ENCODE measurements at places on chromosomes 4 and X.

DNA sequence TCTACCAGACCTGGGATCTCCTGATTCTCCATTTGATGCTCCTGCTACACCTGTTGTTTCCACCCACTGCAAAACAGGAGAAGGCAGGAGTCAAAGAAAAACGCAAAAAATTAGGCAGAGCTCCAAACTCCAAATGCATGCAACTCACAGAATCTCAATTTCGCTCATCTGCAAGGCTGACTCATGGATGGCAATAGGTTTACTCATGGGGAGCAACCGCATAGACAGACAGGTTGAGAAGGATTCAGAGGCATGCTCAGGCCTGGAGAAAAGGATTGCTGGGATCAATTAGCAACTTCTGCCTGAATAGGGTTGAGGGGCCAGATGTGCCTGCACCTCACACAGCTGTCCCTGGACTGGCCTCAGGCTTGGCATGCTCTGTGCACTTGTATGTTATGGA lies 231.0 kb downstream of the LDB2 start:
- DNase-seq: no peak

GRCh38 chr4:100632163-100632562 lies 114.3 kb upstream of the EMCN start:
- DNase-seq: no peak

DNA sequence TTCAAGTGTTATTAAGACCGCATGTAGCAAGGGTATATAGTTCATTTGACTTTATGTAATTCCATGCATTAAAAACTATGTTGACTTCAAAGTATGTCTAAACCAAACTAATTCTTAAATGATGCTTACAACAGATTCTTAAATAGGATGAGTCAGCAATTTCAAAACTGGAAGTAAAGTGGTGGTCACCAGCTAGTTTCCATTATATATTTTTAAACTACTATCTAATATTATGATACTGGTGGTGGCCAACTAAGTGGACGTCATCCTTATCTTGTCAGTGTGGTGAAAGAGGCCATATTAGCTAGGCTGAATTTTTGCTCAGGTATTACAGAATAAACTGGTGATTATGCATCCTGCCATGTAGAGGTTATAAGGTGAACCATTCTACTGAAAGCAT lies 1.2 kb downstream of the IL15 start:
- DNase-seq: no peak

DNA sequence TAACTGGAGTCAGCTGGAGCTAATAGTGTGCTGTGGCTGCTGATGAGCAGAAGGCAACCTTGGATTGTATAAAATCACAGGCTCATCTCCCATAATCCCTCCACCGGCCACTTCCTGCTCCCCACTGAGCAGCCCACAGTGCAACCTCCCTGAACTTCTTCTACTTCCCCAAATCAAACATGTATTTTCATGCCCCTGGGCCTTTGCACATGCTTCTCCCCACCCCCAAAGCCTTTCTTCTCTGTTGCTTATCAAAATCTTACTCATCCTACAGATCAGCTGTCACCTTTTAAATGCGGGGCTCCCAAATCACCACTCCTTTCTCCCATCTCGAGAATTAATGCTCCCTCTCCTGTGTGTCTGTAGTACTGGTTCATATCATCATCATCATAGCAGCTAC lies 35.8 kb downstream of the RHOH start:
- no peak for DNase-seq

DNA sequence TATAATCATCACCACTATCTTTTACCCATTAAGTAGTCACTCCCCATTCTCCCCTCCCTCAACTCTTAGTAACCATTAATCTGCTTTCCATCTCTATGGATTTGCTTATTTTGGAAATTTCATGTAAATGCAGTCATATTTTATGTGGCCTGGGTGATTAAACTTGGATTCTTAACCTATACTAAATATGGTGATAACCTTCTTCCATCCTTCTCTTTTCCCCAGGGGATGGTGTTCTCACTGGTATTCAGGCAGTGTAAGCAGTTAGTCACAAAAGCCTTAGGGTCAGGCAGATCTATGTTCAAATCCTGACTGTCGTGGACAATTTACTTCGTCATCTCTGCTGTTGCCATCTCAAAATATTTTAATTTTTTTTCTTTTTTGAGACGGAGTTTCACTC lies 29.6 kb downstream of the RAB40AL start:
- no peak for DNase-seq

GRCh38 chr4:1232661-1233621 lies 16.0 kb downstream of the CTBP1 start:
- no peak for DNase-seq

- no peak for DNase-seq
Measured at GRCh38 chr4:92014067-92014466, 289.7 kb upstream of the GRID2 start.

GRCh38 chr4:53421791-53422190 lies 44.4 kb downstream of the FIP1L1 start:
- DNase-seq: no peak

GRCh38 chr4:22237846-22238494 lies 277.9 kb downstream of the ADGRA3 start:
- DNase-seq: peak; percentile 6

GRCh38 chr4:169119536-169119935 lies 109.5 kb upstream of the CBR4 start:
- DNase-seq: no peak

DNA sequence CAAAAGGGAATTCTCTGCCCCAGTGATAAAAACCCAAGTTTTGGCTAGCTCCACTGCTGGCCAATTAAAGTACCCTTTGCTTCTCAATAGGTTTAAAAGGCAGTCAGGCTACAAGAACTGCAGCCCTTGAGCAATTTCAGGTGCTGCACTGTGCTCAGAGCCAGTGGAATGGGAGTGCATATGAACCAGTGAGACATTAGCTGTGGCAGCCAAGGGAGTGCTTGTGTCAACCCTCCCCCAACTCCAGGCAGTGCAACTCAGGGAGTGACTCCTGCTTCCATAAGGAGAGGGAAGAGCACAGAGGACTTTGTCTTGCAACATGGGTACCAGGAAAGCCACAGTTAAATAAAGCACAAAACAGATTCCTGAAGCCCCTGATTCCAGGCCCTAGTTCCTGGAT lies 61.6 kb upstream of the VAMP7 start:
- DNase-seq: no peak

GRCh38 chr4:14743172-14743571 lies 259.1 kb upstream of the CPEB2 start:
- no peak for DNase-seq

DNA sequence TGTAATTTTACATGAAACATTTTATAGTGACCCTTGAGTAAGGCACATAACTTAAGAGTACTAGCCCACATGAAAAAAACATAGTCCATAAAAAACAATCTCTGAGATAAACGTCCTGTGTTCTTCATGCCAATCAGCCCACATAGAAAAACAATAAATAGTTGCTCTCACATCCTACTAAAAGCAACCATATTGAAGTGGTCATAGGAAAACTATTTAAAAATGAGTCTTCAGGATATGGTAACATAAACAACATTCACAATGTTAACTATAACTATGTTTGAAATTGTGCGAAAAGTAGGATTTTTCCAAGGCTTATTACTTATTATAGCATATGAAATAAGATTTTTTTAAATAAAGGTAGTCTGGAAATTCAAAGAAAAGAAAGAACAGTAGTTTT lies 77.1 kb upstream of the EPHA5 start:
- DNase-seq: no peak

- no peak for DNase-seq
Measured at GRCh38 chr4:40600850-40601249, 28.8 kb downstream of the RBM47 start.

DNA sequence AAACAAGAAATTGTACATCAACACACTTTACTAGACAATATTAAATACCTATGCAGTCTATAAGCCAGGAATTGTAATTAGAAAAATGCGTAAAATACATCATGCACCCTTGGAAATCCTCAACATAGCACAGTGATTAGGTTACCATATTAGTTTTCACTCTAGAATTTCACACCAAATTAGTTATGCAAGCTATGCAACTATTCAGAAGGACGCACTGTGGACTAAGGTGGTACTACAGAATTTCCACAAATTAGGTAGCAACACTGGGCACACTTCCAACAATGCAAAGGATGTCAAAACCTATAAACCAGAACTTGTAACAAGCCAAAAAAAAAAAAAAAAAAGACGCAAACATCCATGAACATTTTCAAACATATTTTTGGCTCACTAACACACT lies 71.1 kb upstream of the ZCCHC13 start:
- no peak for DNase-seq

DNA sequence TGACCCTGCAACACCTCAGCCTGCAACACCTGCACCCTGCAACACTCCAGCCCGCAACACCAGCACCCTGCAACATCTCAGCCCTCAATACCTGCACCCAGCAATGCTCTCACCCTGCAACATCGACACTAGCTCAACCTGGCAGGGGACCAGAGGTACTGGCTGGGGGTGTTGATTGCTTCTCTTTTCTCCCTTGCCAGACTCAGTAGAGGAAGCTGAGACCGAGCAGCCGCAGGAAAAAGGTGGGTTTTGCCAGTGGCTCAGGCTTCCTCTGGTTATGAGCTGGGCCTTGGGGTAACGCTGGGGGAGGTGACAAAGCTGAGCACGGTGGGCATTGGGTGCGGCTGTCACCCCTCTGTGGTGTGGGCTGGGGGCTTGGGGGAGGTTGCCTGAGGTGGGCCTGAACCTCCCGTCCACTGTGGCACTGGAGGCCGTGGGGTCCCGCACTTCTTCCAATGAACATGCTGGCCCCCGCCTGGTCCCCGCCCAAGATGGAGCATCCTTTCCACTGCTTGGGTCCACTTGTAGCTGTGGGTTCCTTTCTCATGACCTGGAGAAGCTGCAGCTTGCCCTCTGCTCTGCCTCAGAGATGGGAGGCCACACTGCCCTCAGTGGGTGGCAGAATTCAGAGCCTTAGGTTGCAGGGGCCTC lies 26.0 kb downstream of the SH3TC1 start:
- no peak for DNase-seq

DNA sequence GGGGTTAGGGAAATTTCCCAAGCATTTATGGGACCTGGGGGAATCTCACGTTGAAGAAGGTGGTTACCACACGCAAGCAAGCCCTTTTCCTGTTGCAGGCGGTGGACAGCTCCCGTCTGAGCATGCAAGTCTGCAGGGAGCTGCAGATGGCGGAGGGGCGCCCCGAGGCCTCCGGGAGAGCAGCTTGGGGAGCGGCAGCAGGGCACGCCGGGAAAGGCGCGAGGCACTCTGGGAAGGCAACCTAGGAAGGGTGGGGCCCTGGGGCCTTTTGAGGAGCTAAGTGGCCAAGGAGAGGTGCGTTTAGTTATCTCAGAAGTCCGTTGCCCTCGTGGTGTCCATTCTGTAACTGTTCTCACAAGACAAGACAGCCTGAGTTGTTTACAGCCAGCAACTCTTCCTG lies 57.0 kb upstream of the SLC25A4 start:
- DNase-seq: no peak

DNA sequence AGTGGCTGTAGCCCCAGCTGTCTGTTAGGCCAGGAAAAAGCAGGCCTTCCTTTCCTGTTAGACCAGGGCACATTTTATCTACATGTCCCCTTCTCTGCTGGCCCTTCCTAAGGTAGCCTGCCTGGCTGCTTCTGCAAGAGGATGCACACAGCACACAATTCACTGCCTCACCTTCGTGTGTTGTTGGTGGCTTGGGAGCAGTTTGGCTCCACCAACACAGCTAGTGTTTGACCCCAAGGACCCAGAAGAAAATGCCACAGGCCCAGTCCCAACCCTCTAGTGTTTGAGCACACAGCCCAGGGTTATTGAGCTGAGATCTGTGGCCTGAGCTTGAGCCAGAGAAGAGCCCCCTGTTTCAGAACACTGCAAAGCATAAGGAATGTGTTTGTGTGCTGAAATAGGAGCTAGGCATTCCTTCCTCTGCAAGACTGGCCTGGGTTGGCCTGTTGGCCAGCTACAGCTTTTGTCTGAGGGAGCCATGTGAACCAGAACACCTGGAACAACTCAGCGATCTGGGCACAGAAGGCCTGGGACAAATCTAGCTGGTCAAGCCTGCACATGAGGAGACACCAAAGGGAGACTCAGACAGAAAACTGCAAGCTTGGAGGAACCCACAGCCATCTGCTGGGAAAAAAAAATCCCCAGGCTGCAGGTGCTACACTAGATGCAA lies 26.4 kb downstream of the MAGEE1 start:
- DNase-seq: no peak

DNA sequence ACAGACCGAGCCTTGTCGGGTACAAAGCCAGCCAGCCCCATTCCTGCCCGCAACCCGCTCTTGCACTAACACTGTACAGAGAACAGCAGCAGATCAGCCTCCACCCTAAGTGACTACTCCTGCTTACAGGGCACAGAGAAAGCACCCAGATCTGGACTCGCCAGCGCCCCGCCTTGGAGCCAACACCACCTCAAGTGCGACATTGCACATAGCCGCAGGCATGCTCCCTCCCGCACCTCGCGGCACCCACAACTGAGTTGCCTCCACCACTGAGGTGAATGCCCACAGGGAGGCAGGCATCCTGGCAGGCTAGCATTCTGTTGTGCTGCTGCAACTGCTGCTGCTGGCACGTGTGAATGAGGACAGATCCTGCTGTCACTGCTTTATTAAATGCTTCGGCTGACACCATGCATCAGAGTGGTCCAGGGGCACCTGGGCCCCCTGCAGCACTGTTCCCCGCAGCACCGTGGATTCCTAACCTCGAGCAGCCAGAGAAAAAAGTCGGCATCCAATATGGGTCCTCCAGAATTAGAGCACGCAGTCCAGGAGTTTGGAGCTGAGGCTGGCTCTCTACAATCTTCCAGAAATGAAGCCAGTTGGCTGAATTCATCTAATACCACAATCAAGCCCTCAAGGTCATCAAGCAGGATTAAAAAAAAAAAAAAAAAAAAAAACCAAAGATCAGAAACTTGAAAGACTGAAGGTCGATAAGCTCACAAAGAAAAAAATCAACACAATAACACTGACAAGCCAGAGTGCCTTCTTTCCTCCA lies 352.9 kb downstream of the GASK1B start:
- DNase-seq: no peak

- DNase-seq: no peak
Measured at GRCh38 chr4:6575503-6576240, 683 bp downstream of the MAN2B2 start.

- DNase-seq: no peak
Measured at GRCh38 chr4:40349561-40350198, 14.5 kb downstream of the CHRNA9 start.

DNA sequence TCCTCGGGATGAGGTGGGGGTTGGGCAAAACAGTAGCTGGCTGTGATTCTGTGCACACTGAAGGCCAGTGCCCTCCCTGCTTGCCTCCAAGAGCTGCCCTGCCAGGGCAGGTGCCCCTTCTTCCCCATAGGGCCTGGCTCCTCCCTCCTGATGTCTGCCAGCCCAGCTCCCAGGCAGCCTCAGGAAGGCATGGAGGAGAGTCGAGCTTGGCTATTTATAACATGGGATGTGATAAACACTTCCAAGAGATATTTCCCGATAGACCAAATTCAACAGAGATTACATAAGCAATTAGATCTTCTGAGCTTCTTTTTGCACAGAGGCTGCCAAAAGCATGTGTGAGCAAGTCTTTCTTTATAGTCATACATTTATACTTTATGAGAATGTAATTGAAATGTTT lies 45.3 kb upstream of the PJA1 start:
- no peak for DNase-seq

GRCh38 chr4:157219711-157220370 lies 687 bp upstream of the GRIA2 start:
- DNase-seq: no peak
